ENCODE measurements at places on chromosomes 2 and 18. TPM values are rescaled to one million over a fixed set of nuclear protein-coding genes. Genes with fewer than 3 reads are reported as not detected.

DNA sequence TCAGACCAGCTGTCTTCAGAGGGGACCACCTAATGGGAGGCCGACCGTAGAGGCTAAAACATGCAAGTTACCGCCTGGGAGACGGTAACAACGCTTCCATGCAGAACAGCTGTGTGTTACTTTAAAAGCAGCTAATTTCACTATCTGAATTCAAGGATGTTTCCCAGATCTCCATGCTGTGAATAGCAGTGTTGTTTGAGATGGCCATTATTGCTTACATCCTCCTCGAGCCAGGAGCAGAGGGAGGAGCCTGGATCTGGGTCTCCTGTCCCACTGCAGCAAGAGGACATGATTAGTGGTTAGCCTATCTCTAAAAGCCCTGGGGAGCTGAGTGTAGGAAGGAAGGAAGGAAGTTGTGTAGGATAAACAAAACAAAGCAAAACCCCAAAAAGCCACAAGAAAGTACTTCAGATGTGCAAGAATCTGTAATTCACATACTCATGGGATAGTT, 50.9 kb downstream of the ACTR2 start:
- DNase-seq: no peak

DNA sequence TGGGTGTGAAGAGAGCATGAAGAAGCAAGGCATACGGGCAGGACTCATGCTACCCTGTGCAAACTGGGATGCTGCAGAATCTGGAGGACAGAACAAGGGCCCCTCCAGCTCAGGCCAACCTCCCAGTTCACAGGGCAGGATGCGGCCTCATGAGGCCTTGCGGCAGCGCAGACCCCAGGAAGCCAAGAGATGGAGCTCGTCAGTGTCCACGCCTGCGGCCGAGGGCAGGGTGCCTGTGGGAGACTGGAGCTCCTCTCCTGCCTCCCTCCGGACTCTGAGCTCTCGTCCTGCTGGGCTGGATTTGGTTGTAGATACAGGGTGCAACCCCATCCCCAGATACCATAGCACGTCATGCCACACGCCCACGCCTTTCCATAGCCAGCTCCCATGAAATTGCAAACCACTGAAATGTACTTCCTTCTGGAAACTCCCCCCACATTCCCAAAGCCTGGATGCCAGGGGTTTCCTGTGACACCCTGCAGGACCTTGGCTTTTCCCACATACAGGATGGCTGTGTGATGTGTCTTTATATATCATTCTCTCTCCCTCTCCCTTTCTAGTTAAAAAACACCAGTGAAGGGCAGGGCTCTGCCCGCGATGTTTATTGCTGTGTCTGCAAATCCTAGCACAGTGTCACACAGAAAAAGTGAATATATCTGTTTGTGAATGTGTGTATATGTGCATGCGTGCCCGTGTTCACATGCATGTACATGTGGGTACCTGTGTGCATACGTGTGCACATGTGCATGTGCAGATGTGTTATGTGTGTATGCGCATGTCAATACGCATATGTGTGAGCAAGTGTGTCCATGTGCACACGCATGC, 12.3 kb upstream of the SNTG2 start:
- no peak for DNase-seq

TLX2 gene
- not detected for total RNA-seq

GRCh38 chr2:183091954-183092345, 13.4 kb downstream of the DUSP19 start:
- DNase-seq: no peak

RAPGEF4 gene
- total RNA-seq: 22.8 TPM

GRCh38 chr2:36476411-36476810, 120.8 kb downstream of the CRIM1 start:
- no peak for DNase-seq

DNA sequence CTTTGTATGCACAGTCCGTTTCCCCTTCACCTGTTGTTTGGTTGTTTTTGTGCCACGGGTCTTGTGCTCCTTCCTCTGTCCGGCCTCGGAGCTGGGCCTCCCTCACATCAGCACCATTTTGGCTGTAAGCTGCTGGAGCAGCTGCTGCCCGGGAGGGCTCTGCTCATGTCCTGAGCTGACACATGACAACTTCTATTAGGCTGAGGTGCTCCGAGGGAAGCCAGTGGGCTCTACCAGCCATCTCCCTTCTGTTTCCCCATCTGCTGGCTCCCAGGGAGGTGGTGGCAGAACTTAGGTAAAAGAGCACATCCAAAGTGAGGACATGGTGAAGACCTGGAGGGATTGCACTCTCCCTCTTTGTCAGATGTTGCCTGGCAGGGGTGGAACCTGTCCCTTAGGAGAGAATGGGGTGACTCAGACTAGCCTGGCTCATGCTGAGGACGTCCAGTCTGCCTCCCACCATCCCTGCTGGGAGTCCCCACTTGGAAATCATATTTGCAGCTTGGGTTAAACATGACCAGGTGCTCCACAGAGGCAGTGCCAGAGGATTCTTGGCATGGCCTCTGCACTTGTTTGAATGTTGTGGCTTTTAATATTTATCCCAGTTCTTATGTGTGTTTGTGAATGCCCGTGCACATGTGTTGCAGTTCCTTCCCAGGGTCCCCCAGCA, 49.8 kb upstream of the TNP1 start:
- no peak for DNase-seq

SAG gene
- total RNA-seq: not detected

DNA sequence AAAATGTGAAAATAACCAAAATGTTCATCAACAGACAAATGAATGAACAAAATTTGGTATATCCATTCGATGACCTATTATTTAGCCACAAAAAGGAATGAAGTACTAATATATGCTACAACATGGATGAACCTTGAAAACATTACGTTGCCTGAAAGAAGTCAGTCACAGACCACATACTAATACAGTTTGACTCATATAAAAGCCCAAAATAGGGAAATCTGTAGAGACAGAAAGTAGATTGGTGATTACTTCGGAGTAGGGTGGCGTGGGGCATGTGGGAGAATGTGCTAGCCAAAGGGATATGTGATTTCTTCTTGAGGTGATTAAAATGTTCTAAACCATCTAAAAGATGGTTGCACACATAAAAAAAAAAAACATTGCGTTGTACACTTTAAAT, 44.2 kb upstream of the PPM1B start:
- DNase-seq: no peak

DNA sequence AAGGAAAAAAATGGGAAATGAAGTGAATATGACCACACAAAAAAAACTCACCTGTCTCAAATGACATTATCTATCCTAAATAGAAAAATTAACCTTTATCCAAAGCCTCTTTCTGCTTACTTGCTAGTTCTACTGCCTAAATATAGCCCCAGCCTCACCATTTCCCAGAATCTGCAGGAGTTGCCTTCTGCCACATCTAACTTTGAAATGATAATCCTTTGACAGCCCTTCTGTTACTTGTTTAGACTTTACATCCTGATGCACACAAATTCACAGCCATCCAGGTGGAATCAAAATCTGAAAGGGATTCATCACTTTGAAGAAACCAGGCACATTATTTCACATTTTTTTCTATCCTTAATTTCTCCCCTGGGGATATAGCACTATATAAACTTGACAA, 1356.2 kb upstream of the NXPH2 start:
- no peak for DNase-seq
